ENCODE measurements at places on chromosomes 3 and 15.

- no peak for DNase-seq
These were observed 42.3 kb upstream of the FXR1 start for GRCh38 chr3:180870008-180870699.

DNA sequence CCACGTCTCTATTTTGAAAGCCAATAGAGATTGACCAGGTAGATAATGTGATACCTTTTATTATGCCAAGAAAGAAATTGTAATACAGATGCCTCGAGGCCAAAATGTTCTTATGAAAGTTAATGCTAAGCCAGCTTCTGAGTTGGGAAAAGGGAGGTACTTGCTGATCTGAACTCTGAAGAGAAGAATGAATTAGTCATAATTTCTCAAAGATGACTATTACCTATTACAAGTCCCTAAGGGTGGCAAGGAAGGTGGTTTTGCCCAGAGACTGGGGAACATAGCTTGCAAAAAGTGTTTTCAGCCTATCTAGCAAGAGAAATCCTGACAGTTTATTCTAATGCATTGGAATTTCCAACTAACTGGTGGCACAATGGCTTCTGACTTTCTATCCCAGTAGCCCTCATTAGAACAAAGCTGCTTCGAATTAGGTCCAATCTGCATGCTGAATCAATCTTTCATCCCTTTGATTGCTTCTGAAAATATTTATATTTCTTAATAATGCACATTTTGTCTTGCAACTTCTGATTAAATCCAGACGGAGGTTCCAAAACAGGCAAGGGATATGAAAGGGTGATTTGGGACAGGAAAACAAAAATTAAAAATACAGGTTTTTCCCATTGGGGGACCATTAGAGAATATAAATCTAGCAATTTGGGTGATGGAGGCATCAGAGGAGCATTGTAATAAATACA is 17.7 kb upstream of the NR2F2 start:
- DNase-seq = no peak

DNA sequence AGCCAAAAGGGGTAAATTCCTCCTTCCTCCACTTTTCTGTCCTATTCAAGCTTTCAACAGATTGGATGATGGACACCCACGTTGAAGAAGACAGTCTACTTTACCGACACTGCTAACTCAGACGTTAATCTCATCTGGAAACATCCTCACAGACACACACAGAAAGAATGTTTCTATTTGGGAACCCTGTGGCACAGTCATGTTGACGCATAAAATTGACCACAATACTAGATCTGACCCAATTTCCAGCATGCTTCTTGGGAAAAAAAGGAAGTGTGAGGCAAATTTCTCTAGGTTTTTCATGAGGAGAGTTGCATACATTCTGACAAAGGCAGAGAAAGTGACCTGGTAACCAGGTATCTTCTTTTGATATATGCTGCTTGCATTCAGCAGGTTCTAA is 594.1 kb downstream of the FGF12 start:
- no peak for DNase-seq

DNA sequence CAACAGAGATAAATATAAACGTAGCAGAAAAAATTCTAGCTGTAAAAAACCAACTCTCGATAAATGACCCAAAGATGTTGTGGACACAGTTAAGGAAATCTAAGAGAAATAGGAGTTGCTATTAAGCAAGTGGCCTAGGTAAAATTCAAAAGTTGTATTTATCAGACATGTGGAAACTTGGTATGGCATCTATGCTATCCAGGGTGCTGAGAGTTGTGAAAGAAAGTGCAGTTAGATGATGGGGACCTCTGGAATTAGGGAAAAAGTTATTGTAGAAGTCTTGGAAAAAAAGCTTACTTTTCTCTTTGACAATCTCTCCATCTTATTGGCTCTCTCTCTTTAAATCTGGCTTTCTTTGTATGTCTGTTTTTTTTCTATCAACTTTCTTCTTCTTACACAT is 1090.9 kb downstream of the TBL1XR1 start:
- no peak for DNase-seq

- no peak for DNase-seq
These were observed 93.2 kb downstream of the FILIP1L start for GRCh38 chr3:100020876-100021644.

DNA sequence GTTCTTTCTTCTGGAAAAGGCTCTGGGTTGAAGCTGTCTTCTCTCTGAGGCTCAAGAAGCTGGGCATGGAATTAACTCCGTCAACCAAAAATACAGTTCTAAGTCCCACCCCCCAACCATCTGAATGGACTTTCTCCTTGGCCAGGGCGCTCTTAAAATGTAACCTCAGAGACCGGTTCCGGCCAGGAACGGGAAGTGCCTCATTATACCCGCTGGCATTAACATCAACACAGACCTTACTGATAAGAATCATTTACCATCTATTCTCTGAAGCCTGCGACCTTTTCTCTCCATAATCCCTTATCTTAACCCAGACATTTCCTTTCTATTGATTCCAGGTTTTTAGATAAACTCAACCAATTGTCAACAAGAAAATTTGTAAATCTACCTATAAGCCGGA is 64.7 kb downstream of the ATP1B3 start:
- DNase-seq = no peak

- DNase-seq = no peak
These were observed 114.8 kb downstream of the WDR76 start for GRCh38 chr15:43941555-43941954.

DNA sequence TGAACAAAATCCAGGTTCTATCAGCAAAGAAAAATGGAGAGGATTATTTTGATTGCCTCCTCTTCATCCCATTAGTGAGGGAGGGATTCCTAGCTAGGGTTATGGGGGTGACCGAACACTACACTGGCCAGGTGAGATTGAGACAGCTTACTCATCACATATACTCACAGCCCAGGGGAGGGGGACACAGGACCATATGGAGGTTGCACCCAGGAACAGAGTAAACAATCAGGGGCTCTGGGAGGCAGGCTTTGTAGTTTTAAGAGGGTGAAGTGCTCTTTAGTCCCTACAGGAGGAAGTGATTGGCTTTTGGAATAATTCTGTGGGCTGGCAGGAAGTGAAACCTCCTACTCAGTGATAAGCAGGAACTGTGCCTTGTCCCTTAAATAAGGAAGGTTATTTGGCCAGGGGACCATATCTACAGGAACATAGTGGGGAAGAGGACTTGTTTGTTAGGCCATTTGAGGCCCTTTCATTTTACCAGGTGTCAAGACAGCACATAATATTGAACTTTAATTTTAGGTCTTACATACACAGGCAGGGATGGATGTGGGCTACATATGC is 17.5 kb upstream of the KCTD6 start:
- no peak for DNase-seq

DNA sequence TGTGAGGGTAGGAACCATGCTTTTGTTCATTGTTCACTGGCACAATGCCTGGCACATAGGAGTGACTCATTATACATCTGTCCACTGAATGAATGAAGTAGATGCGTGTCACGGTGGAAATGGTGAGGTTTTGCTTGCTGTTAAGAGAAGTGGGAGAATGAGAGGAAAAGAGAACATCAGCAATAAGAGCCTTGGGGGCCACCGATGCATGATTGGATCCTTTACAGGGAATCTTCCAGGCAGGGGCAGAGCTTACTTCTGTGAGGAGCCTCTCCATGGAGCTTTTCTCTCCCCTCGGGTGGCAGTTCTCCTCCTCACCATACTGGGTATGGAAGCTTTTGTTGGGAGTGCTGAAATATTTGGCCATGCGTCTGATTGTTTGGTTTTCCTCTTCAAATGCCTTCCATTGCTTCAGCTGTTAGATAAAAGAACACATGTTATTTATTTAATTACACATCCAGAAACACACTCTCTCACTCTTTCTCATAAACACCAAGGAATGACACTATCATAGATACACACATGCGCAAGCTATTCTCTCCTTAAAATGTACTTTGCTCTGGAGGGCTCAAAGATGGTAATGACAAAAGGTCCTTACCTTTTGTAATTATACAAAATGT is 78.9 kb upstream of the GSK3B start:
- DNase-seq = no peak

Data from activated gamma-delta T cell treated with anti-CD3 and anti-CD28 coated beads, Interleukin-2, amount 50 U/mL, for 16 hours (primary cell).